CD8-positive, alpha-beta memory T cell (primary cell): ENCODE measurements at places on chromosomes 6 and 20. TPM values are rescaled to one million over a fixed set of nuclear protein-coding genes. Genes with fewer than 3 reads are reported as not detected.

GRCh38 chr20:49430320-49430719 is 52.1 kb downstream of the KCNB1 start:
- H3K36me3 ChIP-seq, result no peaks in the 10 kb centered on the region
- no peak for DNase-seq
- no peak overlapping the region for H3K4me3 ChIP-seq
- no peak overlapping the region for H3K27ac ChIP-seq
- no peaks in the 10 kb centered on the region for H3K4me1 ChIP-seq
- no peaks in the 10 kb centered on the region for H3K27me3 ChIP-seq

GRCh38 chr6:137910424-137910834 is 43.4 kb downstream of the TNFAIP3 start:
- peaks cover 9% of the 10 kb centered on the region for H3K4me1 ChIP-seq
- no peak overlapping the region for H3K4me3 ChIP-seq
- DNase-seq, result no peak
- H3K27ac ChIP-seq, result no peak overlapping the region
- H3K36me3 ChIP-seq, result no peaks in the 10 kb centered on the region
- H3K27me3 ChIP-seq, result no peaks in the 10 kb centered on the region

GRCh38 chr6:65671922-65672321 is 35.1 kb downstream of the EYS start:
- H3K4me1 ChIP-seq, result no peaks in the 10 kb centered on the region
- no peaks in the 10 kb centered on the region for H3K36me3 ChIP-seq
- H3K27me3 ChIP-seq, result no peaks in the 10 kb centered on the region
- no peak overlapping the region for H3K27ac ChIP-seq
- no peak overlapping the region for H3K4me3 ChIP-seq

Gene PPDPF
- 218 TPM for total RNA-seq
